Fibroblast of skin of left quadriceps (primary cell): ENCODE measurements at places on chromosomes 1 and 21.

DNA sequence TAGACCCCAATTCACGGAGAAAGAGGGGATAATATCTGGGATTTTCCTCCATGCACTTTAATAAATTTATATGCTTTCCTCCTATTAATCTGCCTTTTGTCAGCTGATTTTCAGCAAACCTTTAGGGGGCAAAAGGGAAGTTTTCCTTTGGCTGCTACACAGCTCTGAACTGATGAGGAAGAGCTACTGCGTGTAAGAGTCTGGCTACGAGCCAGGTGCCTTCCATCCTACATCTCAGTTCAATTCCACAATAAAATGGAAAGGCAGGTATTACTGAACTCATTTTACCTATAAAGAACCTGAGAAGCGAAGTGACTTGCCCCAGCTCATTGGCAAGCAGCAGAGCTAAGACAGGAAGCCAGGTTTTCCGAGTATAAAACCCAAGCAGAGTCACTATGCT, 28.3 kb upstream of the ZNF326 start:
- no peak for DNase-seq

DNA sequence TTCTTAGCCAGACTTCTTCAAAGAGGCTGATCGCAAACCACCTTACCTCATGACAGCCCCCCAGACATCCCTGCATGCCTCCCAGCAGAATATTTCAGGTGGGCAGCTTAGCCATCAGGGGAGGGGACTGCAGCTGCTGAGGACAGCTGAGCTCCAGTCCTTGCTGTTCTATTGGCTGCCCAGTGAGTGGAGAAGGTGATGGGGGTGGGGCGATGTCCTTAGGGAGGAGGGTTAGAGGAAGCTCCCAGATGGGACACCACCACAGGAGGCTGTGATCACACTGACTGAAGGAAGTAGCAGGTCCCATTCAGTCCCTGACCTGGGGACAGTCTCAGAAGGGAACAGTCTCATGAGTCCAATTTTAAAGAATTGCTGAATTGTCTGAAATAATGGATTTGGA, 38.3 kb downstream of the GJA5 start:
- DNase-seq, result no peak

GRCh38 chr1:19450811-19451515, 34.4 kb downstream of the CAPZB start:
- peak; percentile 84 for DNase-seq

- no peak for DNase-seq
Measured at GRCh38 chr1:97451944-97452343, 468.9 kb downstream of the DPYD start.

DNA sequence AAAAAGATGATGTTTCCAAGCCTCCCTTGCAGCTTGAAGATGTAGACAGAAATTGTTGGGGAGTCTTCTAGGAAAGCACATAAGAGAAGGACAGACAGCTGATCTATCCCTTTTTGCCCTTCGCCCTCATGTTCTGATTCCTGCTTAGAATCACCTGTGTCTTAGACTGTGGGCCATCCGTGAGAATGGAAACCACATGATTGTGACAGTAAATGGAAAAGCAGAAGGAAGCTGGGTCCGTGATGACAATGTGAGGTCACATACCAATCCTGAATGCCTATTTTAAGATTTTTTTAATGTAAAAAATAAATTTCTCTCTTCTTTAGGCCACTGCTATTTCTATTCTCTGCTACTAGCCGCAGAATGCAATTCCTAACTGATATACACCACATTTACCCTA, 67.7 kb upstream of the C1orf87 start:
- no peak for DNase-seq

DNA sequence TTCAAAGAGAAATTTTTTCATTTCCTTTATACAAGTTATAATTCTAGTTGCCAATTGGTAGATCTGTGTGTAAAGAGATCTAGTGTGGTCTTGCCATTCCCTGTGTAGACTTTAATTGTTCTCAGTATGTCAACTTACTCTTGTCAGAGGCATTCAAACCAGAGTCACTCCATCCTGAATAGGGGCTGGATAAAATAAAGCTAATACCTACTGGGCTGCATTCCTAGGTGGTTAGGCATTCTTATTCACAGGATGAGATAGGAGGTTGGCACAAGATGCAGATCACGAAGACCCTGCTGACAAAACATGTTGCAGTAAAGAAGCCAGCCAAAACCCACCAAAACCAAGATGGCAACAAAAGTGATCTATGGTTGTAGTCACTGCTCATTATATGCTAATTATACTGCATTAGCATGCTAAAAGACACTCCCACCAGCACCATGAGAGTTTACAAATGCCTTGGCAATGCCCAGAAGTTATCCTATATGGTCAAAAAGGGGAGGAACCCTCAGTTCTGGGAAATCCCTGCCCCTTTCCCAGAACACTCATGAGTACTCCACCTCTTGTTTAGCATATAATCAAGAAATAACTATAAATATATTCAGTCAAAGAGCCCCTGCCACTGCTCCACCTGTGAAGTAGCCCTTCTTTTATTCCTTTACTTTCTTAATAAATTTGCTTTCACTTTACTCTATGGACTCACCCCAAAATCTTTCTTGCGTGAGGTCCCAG, 74.0 kb upstream of the ADAMTS5 start:
- no peak for DNase-seq

DNA sequence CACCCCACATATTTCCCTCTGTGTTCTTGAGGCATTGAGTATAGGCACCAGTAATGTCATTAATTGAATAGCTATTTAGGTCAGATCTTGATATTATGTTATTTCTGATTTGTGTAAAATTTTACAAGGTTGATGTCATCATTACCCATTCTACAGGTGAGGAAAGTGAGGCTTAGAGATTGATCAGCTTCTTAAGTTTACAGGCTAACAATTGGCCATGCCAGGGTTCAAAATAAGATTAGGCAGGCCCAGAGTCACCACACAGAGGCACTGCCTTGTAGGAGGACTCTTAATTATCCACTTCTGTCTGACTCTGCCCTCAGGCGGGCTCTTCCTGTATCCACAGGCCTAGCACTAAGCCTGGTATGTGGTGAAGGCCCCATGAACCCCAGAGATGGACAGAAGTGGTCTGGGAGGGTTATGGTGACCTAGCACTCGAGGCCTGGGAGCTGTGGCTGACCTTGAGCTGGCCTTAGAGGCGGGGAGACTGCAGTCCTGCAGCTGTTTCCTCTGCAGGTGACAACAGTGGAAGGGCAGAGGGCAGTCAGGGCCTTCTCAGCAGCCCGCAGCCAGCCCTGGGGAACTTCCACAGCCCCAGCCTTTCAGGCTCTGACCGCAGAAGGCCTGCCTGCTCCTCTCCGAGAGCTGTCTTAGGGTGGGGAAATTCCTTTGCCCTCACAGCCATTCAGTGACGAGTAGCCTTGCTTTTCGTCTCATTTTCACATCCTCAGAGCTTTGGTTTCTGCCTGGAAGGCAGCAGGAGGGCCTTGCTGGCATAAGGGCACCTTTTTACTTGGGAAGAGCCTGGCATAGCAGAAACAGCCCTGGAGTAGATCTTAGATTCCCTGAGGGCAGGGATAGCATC, 12.2 kb downstream of the ZDHHC18 start:
- no peak for DNase-seq

DNA sequence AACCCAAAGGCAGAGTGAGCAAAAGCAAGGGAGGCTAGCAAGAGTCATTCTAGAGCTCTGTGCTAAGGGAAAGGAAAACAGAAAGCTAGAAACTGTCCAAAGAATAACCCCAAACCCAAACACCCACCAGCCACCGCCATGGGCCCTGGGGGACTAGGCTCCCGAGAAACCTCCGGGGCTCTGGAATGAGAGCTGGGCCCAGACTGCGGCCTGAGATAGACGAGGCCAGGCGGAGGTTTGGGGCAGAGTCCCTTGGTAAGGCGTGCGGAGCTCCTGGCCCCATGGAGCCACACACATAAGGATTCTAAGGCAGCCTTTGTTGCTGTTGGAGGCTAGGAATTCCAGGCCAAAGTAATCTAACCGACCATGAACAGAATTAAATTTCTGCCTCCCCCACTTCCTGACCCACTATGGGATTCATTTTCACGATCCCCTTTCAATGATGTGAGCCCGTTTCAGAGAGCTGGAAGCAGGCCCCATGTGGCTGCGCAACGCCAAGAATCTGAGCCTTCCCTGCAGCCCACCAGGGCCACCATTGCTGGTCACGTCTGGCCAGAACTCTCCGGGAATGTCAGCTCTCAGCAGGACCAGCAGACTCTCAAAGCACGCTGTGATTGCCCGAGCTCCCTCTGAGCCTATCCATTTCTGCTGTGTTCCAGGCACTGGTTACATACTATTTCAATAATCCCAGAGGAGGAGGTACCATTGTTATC, 145.0 kb downstream of the TRABD2B start:
- no peak for DNase-seq

- no peak for DNase-seq
Measured at GRCh38 chr1:65344171-65344814, 35.0 kb downstream of the DNAJC6 start.

DNA sequence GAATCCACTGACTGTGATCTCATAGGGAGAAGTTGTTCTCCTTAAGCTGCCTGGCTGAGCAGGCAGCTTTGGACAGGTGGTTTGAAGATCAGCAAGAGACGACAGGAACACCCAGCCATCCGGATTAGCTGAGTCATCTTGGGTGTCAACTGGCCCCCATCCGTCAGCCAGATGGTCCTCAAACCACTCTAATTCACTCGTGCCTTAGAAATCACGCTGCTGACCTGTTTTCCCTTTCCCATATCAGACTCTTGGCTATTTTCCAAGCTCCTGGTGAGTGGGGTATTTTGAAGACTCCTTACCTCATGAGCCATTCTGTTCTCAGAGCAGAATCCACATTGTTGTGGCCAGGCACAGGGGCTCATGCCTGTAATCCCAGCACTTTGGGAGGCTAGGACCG, 149.1 kb upstream of the L1TD1 start:
- no peak for DNase-seq

GRCh38 chr1:174968750-174969244, 30.9 kb upstream of the CACYBP start:
- peak; percentile 39 for DNase-seq
